H9 (cell line): ENCODE measurements at places on chromosomes 12 and 14. TPM values are rescaled to one million over a fixed set of nuclear protein-coding genes. Genes with fewer than 3 reads are reported as not detected.

GRCh38 chr12:76698966-76699365 lies 64.9 kb upstream of the ZDHHC17 start:
- no peaks in the 10 kb centered on the region; the same call in 1 of the 2 replicates for H3K4me1 ChIP-seq
- H3K27ac ChIP-seq: no peak overlapping the region
- H3K4me3 ChIP-seq: no peak overlapping the region; the same call in 1 of the 2 replicates
- no peaks in the 10 kb centered on the region for H3K36me3 ChIP-seq
- H3K27me3 ChIP-seq: no peaks in the 10 kb centered on the region
- DNase-seq: peak; percentile 66

DNA sequence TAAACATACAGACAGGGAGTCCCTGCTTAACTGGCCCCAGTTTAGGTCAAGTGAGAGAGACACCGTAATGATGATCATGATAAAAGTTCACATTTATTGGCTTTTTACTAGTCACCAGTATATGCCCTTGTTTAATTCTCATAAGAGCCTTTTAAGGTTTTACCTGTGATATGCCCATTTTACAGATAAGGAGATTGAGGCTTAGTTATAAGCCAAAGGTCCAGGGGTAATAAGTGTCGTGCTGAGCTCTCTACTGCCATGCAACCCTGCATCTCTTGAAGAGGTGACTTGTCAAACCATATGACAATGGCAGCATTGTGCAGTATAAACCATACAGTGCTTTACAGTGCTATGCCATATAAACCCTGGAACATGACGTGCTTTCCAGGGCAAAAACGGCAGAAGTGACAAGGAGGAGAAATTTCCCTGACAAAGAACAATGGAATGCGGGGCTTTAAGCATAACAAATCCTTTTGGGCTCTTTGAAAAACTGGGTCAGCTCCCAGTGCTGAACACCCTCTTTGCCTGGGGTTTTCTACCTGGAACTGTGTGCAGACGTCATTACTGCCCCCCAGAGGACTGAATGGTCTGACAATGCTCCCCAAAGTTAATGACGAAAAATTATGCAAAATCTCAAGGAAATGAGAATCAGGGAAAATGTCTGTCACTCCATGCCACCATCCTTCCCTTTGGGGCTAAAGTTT lies 59.7 kb upstream of the C14orf132 start:
- H3K27me3 ChIP-seq: no peaks in the 10 kb centered on the region
- peak; percentile 73 for DNase-seq
- H3K4me1 ChIP-seq: peaks cover 18% of the 10 kb centered on the region
- H3K36me3 ChIP-seq: no peaks in the 10 kb centered on the region; the same call in none of the 2 replicates

- H3K36me3 ChIP-seq: no peaks in the 10 kb centered on the region
- H3K27me3 ChIP-seq: no peaks in the 10 kb centered on the region
- no peaks in the 10 kb centered on the region for H3K4me1 ChIP-seq
- peak overlapping the region; percentile 80 for H3K4me3 ChIP-seq
- peak; percentile 89 for DNase-seq
- H3K27ac ChIP-seq: no peak overlapping the region
These were observed 31.2 kb downstream of the TC2N start for GRCh38 chr14:91835920-91836843.

GALNT9 gene
- 0.35 and 0.88 TPM in 2 replicates for total RNA-seq

BDKRB1 gene
- total RNA-seq: not detected in 2 replicates

DNA sequence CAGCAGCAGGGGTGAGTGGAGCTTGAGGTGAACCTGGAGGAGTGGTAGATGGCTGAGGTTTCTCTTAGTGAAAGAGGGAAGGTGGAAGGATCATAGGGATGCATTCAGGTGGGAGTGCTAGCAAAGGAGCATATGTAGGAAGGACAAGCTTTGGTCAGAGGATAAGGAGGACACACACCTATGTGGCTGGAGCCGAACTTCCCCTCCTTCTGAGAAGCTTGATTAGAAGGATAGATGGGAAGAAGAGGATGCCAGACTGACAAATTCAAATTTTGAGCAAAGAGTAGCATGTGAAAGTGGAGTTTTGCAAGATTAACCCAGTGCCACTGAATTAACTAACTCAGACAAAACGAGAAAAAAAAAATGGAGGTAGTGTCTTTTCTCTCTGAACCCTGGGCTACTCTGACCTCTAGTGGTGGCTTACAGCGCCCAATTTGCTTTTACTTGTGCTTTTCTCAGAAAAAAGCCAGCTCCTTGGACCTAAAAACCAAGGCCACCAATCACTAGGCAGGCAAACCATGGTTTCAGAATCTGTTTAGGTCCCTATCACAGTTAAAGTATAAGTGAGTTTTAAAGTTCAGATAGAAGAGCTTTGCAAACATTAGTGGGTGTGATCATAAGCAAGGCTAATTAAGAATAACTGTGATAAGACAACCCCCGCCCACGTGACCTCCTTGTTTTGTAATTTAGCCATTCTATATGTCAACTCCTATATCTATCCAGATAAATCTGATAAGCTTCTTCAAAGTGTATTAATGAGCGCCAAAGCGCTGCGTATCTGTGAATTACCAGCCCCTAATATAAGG lies 15.5 kb downstream of the EMP1 start:
- H3K36me3 ChIP-seq: no peaks in the 10 kb centered on the region
- DNase-seq: peak; percentile 71
- H3K4me3 ChIP-seq: no peak overlapping the region
- H3K27me3 ChIP-seq: no peaks in the 10 kb centered on the region

CCDC38 gene
- not detected in 2 replicates for total RNA-seq

DNA sequence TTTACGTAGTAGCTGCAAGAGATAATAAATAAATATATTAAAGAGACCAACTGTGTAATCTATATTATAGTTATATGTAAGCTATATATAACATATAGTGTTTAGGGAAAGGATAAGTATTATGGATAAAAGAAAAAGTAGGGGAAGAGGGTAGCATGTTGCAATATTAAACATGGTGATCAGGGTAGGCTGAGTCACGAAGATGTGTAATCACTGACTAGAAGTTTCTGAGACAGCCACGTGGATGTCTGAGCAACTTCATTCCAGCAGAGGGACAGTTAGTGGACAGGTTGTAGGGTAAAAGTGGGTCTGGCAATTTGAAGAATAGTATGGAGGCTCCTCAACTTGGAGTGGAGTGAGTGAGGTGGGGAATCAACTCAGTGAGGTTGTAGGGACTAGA lies 109.7 kb downstream of the ANO4 start:
- H3K4me1 ChIP-seq: no peaks in the 10 kb centered on the region
- H3K27me3 ChIP-seq: no peaks in the 10 kb centered on the region
- no peaks in the 10 kb centered on the region for H3K36me3 ChIP-seq
- no peak for DNase-seq
- H3K4me3 ChIP-seq: no peak overlapping the region

GRCh38 chr14:72549854-72550253 lies 344.0 kb downstream of the DPF3 start:
- no peak overlapping the region for H3K4me3 ChIP-seq
- no peak for DNase-seq
- peaks cover 7% of the 10 kb centered on the region; the same call in 1 of the 2 replicates for H3K4me1 ChIP-seq
- no peaks in the 10 kb centered on the region for H3K36me3 ChIP-seq

CSRP2 gene
- 156 and 158 TPM in 2 replicates for total RNA-seq

GRCh38 chr12:124030510-124030909 lies 57.5 kb downstream of the ZNF664 start:
- H3K27me3 ChIP-seq: no peaks in the 10 kb centered on the region
- DNase-seq: peak; percentile 36
- H3K4me1 ChIP-seq: no peaks in the 10 kb centered on the region
- no peak overlapping the region for H3K4me3 ChIP-seq
- no peak overlapping the region for H3K27ac ChIP-seq
- peaks cover 5% of the 10 kb centered on the region; the same call in 1 of the 2 replicates for H3K36me3 ChIP-seq

- DNase-seq: peak; percentile 95
- H3K27me3 ChIP-seq: no peaks in the 10 kb centered on the region
- no peaks in the 10 kb centered on the region for H3K36me3 ChIP-seq
- H3K27ac ChIP-seq: peak within 1 kb of the TSS; percentile 63
These were observed at the start of gene ZFHX2 for GRCh38 chr14:23551266-23552028. Gene ZFHX2 (minus strand): TSS chr14:23551765. CDS start chr14:23535325, 16,440 bp downstream.

DNA sequence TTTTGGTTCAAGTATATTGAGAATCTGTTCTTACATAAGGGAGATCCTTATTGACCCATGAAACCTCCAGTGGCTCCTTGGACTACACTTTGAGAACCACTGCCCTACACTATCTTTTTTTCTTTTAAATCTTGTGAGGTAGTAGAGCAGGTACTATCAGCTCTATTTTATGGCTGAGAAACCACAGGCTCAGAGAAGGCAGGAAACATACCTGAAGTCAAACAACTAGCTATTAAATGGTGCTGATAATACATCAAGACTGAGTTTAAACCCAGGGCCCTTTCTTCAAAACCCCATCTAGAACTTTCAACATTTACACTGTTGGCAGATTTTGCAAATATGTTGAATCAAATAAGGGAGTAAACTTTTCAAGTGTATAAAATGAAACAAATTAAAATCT lies 6.9 kb downstream of the ZBTB25 start:
- DNase-seq: no peak
- peaks cover 14% of the 10 kb centered on the region; the same call in 1 of the 2 replicates for H3K36me3 ChIP-seq
- H3K27ac ChIP-seq: no peak overlapping the region
- no peaks in the 10 kb centered on the region for H3K27me3 ChIP-seq
- no peak overlapping the region for H3K4me3 ChIP-seq

DNA sequence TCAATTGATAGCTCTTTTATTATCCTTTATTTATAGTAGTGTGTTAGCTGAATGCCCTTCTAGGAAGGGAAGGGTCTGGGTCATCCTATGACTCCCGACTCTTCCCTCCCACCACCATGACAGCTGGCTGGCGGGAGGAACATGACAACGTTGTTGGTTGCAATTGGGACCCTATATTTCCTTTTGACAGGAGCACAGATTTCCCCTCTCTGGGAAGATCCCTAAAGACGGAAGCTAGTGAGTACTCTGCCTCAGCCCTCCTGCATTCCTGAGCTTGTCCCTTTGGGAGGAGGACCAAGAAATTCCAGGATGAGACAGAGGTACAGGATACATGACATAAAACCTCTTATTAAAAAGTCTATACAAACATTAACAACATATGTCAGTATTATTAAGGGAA lies 485.4 kb downstream of the NAV3 start:
- H3K36me3 ChIP-seq: peaks cover 5% of the 10 kb centered on the region; the same call in 1 of the 2 replicates
- peak; percentile 41 for DNase-seq
- H3K4me3 ChIP-seq: no peak overlapping the region
- no peaks in the 10 kb centered on the region for H3K27me3 ChIP-seq
- no peaks in the 10 kb centered on the region; the same call in 1 of the 2 replicates for H3K4me1 ChIP-seq
- H3K27ac ChIP-seq: no peak overlapping the region

- H3K27ac ChIP-seq: no peak overlapping the region
- no peaks in the 10 kb centered on the region for H3K27me3 ChIP-seq
- no peak for DNase-seq
- H3K36me3 ChIP-seq: peaks cover 21% of the 10 kb centered on the region
- no peaks in the 10 kb centered on the region for H3K4me1 ChIP-seq
- H3K4me3 ChIP-seq: no peak overlapping the region
These were observed 26.3 kb downstream of the LDHB start for GRCh38 chr12:21631367-21631766.

NEUROD4 gene
- total RNA-seq: not detected in 2 replicates

GRCh38 chr12:29163146-29163545 lies 14.1 kb downstream of the FAR2 start:
- no peak for DNase-seq
- H3K27me3 ChIP-seq: no peaks in the 10 kb centered on the region
- no peak overlapping the region for H3K4me3 ChIP-seq
- H3K4me1 ChIP-seq: no peaks in the 10 kb centered on the region

DNA sequence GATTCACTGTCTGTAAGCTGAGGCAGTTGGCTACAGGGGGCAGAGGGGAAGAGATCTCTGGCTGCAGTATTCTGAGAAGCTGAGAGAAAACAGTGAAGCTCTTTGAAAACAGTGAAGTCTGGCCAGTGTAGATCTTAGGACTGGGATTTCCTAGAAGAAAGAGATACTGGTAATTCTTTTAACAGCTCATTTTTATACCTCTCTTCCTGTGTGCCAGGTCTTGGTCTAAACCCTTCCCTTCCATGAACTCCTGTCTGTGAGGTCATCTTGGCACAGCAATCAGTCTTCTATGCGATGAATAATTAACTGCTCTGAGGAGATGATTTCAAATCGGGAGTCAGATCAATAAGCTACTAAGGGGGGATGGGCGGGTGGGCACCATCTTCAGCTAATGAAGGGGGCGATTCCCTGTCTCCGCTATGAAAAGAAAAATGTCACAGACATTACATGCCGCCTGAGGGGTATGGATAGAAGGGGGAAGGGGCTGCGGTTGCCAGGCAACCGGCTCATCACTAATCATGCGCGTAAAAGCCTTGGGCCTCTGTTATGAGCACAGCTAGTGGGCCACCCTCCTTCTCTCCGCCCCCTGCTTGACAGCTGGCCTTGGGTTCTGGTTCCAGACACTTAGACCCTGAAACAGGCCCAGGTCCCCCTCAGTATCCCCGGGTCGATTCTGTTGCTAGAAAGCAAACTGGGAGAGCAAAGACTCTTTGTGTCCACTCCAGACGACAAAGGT lies 75.3 kb upstream of the CEP83 start:
- H3K4me3 ChIP-seq: no peak overlapping the region
- no peaks in the 10 kb centered on the region for H3K4me1 ChIP-seq
- no peaks in the 10 kb centered on the region for H3K36me3 ChIP-seq
- no peaks in the 10 kb centered on the region for H3K27me3 ChIP-seq

B4GALNT3 gene
- total RNA-seq: 22.1 and 23.3 TPM in 2 replicates

GRCh38 chr14:32183151-32184058 lies 18.4 kb upstream of the RNU6-7 start:
- no peak for DNase-seq
- H3K36me3 ChIP-seq: no peaks in the 10 kb centered on the region; the same call in 1 of the 2 replicates
- H3K4me1 ChIP-seq: no peaks in the 10 kb centered on the region
- H3K27me3 ChIP-seq: no peaks in the 10 kb centered on the region
- H3K27ac ChIP-seq: no peak overlapping the region

GRCh38 chr12:80293347-80293746 lies 150.7 kb upstream of the PTPRQ start:
- H3K36me3 ChIP-seq: no peaks in the 10 kb centered on the region; the same call in 1 of the 3 replicates
- H3K27ac ChIP-seq: no peak overlapping the region
- no peak overlapping the region for H3K4me3 ChIP-seq
- DNase-seq: no peak
- no peaks in the 10 kb centered on the region for H3K4me1 ChIP-seq
- no peaks in the 10 kb centered on the region for H3K27me3 ChIP-seq

RIMBP2 gene
- 0.70 TPM in 2 replicates for total RNA-seq

GPR135 gene
- total RNA-seq: 1.8 and 1.9 TPM in 2 replicates

INHBE gene
- 9.6 and 10.1 TPM in 2 replicates for total RNA-seq

DNA sequence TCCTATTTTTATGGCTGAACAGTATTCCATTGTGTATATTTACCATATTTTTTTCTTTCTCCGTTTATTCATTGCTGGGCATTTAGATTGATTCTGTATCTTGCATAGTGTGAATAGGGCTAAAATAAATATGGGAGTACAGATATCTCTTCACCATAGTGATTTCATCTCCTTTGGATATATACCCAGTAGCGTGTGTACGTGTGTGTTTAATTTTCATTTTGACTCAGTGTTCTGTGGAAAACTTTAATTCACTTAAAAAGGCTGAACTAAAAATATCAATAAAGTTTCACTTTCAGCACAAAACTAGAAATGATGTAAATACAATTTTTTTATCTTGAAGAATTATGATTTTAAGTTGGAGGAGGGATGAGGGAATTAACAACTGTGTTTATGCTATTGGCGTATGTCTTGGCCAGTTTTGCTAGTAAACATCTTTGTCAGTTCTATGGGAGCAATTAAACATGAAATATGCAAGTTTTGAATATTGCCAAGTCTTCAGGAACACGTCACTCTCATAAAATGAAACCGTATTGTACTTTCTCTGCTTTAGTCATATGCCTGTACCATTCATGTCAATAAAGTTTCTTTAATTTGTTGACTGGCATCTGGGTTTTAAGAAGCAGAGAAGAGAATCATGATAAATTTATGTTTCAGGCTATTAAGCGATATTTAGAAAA lies 99.8 kb downstream of the PTGER2 start:
- no peak overlapping the region for H3K27ac ChIP-seq
- no peaks in the 10 kb centered on the region for H3K27me3 ChIP-seq
- H3K4me3 ChIP-seq: no peak overlapping the region
- H3K4me1 ChIP-seq: no peaks in the 10 kb centered on the region
